ENCODE measurements at places on chromosomes 2 and 18.

GRCh38 chr2:23556929-23557328 is 171.9 kb downstream of the KLHL29 start:
- no peak for DNase-seq

GRCh38 chr18:12883372-12883683 is 709 bp downstream of the PTPN2 start:
- no peak for DNase-seq

- no peak for DNase-seq
Measured at GRCh38 chr18:2825613-2826175, 21.1 kb upstream of the EMILIN2 start.

- no peak for DNase-seq
Measured at GRCh38 chr2:38622210-38622609, 19.5 kb upstream of the HNRNPLL start.

- DNase-seq: no peak
Measured at GRCh38 chr2:184875911-184876310, 277.6 kb downstream of the ZNF804A start.

DNA sequence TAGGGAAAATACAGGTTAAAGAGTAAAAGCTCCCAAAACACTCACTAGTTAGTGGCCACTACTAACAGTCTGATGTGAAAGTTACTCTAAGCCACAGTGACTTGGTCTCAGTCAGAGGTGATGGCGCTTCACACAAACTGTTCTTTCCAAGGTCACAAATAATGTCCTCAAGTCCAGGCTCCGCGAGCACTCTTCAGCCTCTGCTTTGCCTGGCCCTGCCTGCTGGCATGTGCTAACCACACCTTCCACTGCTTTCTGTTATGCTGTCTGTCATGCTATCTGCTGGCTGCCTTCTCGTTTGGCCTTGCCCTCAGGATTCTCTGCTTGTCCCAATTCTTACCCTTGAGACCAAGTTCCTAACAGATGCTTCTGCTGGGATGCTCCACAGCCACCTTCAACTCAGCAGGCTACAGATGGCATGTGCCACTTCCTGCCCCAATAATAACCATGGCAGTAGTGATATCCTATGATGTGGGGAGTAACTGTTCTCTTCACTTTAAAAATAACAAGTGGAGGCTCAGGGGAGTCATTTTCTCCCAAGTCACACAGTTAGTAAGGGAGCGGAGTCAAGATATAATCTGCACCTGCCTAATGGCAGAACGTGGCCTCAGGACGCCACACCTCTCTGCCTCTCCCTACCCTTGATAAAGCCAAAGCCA is 75.7 kb downstream of the ZAP70 start:
- DNase-seq: no peak

DNA sequence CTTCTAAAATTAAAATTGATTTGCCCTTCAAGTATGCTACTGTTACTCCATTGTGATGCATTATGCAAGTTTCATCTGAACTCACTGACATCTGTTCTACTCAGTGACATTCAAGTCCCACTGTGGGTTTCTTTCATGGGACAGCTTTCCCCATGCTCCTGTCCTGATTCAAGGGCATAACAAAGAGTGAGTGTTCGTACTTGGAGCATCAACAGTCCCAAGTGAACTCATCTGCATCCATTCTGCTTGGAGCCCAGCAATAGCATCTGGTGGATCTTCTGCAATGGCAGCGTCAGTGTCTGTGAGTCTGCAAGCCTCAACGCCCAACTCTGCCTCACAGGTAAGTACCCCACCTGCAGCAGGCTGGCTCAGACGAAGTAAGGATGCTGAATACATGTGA is 27.5 kb downstream of the BUB1 start:
- DNase-seq: no peak

GRCh38 chr2:39403311-39403710 is 33.8 kb downstream of the MAP4K3 start:
- no peak for DNase-seq

DNA sequence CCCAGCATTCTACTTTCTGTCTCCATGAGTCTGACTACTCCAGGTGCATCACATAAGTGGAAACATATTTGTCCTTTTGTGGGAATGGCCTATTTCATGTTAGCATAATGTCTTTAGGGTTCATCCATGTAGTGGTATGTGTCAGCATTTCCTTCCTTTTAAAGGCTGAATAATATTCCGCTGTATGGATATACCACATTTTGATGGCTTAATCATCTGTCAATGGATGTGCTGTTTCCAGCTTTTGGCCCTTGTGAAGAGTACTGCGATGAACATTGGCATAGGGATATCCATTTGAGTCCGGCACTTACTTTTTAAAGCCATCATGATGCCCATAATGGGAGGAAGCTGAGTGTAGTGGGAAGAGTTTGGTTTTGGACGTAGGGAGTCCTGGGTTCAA is 6.4 kb upstream of the ITGB6 start:
- DNase-seq: no peak

DNA sequence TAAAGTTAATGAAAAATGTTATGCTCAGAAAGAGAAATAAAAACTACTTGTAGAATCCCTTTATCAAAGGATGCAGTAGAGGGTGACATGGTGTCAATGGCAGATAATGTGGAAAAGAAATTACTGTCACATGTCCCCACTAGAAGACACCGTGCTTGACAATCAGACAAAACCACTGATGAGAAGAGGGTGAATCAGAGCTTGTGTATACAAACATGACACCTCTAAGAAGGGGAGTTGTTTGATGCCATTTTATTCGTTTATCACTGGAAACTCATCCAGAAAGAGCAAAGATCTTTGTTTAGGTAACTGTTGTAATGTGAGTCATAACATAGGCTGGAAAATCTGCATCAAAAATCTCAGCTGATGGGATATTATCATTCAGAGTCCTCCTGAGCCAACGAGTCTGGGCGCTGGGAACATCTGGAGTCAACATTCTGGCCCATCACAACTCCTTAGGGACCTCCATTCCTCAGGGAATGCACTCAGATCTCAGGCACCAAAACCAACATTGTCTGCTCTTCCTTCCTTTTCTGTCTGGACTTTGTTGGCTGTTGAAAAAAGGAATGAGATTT is 49.5 kb upstream of the RAB12 start:
- DNase-seq: no peak

DNA sequence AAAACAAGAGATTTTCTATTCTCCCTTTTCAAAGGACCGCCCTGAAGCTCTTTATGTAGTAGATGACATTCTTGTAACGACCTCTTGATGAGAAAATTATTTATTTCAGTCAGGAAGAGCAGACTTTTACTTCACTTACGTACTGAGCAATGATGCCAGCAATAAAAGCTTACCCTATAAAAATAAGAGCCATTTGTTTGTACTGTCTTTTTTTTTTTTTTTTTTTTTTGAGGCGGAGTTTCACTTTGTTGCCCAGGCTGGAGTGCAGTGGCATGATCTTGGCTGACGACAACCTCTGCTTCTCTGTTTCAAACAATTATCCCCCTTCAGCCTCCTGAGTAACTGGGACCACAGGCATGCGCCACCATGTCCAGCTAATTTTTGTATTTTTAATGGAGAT is 39.2 kb downstream of the CRIM1 start:
- no peak for DNase-seq

DNA sequence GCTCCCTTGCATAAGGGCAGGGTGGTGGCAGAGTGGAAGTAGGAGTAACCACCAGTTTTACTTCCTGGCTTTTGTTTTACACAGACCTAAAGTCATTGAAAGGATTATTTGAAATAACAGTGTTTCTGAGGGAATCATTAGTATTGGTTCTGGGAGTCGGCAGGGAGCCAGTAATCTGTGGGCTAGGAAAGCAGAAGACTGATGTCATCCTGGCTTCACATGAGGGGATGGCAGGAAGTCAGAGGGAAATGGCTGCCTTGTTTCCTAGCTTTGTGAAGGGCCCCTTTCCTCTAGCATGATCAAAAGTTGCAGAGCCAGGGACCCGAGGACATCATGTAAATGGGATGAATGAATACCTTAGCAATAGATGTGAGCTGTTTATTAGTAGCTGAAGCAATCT is 792.6 kb downstream of the CPS1 start:
- no peak for DNase-seq

- DNase-seq: no peak
Measured at GRCh38 chr2:5176764-5177163, 515.4 kb upstream of the SOX11 start.

DNA sequence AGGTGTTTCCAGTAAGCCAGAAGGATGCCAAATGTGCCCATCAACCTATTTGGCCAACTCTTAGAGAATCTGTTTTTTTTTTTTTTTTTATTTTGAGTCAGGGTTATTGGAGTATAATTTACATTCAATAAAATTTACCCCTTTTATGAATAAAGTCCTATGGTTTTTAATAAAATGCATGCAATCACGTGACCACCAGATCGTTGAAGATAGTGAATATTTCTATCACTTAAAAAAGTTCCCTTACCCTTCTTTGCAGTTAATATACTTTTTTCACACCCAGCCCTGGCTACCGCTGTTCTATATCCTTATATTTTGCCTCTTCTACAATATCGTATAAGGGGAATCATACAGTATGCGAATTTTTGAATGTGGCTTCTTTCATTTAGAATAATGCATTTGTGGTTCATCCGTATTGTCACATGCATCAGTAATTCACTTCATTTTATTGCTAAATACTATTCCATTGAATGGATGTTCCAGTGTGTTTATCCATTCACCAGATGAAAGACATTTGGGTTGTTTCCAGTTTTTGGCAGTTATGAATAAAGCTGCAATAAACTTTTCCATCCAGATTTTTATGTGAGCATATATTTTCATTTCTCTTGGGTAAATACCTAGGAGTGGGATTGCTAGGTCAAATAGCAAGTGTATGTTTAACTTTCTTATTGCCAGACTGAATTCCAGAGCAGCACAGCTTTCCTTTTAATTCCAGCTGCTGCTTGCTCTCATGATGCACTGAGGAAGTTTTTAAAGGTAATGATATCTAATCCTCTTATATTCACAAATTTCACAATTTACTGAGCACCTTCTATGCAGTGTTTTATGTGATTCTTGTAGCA is 156.3 kb upstream of the NT5C1B start:
- no peak for DNase-seq

GRCh38 chr18:74311000-74311399 is 4.6 kb upstream of the C18orf63 start:
- no peak for DNase-seq

DNA sequence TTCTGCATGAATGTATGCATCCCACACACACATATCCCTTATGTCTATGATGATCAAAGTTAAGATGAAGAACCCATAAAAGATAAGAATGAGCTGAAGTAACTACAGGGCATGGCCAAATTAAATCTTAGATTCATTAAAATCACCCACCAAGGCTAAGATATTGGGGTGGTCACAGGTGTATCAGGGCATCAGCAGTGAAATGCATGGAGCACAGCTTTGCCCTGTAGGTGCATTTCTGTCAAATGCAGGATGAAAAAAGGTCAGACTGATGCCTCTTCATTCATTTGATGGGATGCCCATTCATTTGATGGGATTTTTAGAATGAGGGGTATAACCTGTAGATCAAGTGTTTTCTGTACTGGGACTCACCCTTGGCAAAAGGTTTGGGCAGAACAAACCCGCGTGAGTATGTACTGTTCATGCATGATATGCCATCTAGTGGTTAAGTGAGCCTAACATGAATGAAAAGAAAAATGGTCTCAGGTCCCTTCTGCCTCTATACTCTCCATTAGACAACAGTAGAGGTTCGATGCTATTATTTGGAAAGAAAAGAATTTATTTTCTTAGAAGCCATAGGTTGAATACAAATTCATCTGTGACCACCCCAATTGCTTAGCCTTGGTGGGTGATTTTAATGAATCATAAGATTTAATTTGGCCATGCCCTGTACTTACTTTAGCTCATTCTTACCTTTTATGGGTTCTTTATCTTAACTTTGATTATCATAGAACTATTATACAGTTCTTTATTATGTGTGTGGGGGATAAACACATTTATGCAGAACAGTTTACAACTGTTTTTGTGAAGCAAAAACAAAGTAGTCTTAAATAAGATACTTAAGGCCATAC is 43.2 kb upstream of the NOSTRIN start:
- DNase-seq: peak; percentile 31

GRCh38 chr18:51030537-51031258 is 685 bp downstream of the SMAD4 start:
- no peak for DNase-seq

DNA sequence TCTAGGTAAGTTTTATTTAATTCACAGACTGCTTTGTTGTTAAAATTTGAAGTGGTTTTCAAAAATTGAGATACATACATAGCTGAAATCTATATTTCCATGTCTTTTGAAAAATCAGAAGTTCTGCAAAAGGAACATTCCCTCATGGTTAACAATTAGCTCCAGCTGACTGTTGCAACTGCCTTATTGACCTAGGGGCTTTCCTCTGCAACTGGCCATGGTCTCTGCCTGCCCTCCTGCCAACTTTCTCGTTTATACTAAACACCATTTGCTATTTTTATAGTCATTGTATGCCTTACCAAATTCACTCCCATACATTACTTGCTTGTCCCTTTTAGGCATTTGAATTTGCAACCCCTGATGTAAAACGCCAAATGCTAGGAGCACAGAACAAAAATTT is 107.2 kb downstream of the PID1 start:
- DNase-seq: no peak

DNA sequence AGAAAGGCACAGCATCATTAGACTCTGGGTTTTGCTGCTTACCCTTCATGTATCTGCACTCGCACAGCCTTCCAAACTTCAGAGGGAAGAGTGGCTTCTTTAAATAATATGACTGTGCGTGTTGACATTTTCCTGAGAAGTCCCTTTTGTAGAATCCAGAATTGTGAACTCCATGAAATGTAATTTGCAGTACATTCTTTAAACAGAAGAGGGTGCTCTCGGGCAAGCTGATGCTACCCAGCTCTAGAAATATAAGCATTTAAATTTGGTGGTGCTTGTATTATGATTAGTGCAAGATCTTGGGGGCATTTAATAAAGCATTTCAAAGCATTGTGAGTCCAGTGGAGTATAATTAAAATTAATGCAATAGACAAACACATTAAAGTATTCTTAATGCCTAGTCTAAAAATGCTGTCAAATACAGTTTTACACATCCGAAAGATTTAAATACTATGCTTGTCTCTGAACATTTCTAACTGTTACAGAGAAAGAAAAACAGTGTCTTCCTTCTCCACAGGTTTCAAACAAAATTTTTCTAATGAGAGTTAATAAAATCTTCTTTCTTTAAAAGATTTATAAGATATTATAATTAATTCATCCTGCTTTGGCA is 17.3 kb upstream of the GTF2A1L start:
- DNase-seq: no peak

DNA sequence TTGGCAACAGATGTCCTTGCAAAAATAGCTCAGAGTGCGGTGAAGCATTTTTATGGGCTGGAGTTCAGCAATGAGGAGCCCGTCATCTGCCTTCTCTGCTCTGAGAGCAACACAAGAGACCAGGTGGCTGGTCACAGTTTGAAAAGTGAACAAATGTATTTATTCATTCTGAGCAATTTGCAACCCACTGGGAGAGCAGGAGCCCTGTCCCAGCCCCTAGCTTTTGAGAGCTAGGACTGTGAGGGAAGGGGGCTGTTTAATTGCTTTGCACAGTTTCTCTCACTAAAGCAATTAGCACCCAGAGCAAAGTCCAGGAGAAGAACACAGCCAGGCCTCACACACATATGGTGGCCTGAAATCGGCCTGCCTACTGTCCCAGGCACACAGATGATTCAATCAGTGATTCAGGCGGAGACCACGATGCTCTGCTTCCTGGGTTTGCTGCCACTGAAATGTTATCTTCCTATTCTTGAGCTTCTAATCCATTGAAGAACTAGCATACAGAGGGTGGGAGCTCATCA is 646.1 kb upstream of the ACVR2A start:
- no peak for DNase-seq

GRCh38 chr18:36348971-36349417 is 51.5 kb downstream of the FHOD3 start:
- no peak for DNase-seq

GRCh38 chr2:236571145-236571544 is 1.5 kb downstream of the ACKR3 start:
- no peak for DNase-seq

Data from AG09309 (cell line).